ENCODE measurements at places on chromosomes 6 and 20.

GRCh38 chr6:14709900-14710299, 536.0 kb upstream of the JARID2 start:
- peaks cover 33% of the 10 kb centered on the region for H3K4me1 ChIP-seq
- DNase-seq: no peak
- H3K27me3 ChIP-seq: no peaks in the 10 kb centered on the region
- H3K36me3 ChIP-seq: no peaks in the 10 kb centered on the region
- H3K4me3 ChIP-seq: no peak overlapping the region

DNA sequence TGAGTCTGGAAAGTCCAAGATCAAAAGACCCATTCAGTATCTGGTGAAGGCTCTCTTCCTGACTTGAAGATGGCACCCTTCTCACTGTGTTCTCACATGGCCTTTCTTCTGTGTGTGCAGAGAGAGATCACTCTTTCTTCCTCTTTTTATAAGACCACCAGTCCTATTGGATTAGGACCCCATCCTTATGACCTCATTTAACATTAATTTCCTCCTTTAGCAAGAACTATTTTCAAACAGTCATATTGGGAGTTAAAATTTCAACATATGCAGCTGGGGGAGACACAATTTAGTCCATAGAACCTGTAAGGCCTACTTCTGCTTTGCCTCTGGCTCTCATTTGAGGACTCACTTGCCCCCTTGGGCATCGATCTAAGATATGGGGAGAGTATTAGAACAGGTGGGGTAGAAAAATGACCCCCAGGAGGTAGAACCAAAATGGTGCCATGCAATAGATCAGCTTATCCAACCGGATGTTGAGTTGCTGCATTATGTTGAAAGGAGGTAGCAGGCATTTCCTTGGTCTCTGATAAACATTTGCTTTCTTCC, 78.4 kb upstream of the ATXN1 start:
- no peaks in the 10 kb centered on the region for H3K36me3 ChIP-seq
- no peak for DNase-seq
- no peak overlapping the region for H3K27ac ChIP-seq
- no peak overlapping the region for H3K4me3 ChIP-seq

- no peaks in the 10 kb centered on the region for H3K36me3 ChIP-seq
- DNase-seq: no peak
- no peaks in the 10 kb centered on the region for H3K4me1 ChIP-seq
- no peaks in the 10 kb centered on the region for H3K27me3 ChIP-seq
- H3K27ac ChIP-seq: no peak overlapping the region
Observed at GRCh38 chr6:121764493-121764892, 329.0 kb downstream of the GJA1 start.

DNA sequence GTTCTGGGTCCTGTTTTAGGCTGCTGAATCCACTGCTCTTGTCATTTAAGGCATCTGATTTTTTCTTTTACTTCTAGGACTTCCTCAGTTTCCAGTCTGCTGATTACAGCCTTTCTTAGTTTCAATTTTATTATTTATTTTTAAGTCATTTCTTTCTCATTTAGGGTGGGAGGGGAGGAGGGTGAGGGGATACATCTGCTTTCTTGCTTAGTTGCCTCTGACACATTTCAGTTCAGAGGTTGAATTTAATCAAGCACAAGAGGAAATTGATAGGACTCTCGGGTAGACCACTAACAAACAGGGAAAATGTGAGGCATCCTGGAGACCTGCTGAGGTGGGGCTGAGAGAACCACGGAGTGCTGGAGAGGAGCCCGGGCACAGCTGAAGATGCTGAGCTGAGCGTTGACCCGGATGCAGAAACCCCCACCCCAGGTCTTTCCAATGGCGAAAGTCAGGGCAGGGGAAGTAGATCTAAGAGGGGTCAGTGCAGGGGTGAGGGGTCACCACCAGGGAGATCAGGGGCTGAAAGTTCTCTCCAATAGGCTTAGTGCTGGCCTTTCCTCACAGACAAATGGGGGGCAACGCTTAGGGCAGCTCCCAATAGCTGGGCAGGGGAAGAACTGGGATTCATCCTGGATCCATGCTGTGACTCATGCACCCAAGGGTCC, 7.6 kb upstream of the TREML2 start:
- no peaks in the 10 kb centered on the region for H3K27me3 ChIP-seq
- no peak for DNase-seq
- no peak overlapping the region for H3K4me3 ChIP-seq
- no peaks in the 10 kb centered on the region for H3K36me3 ChIP-seq

DNA sequence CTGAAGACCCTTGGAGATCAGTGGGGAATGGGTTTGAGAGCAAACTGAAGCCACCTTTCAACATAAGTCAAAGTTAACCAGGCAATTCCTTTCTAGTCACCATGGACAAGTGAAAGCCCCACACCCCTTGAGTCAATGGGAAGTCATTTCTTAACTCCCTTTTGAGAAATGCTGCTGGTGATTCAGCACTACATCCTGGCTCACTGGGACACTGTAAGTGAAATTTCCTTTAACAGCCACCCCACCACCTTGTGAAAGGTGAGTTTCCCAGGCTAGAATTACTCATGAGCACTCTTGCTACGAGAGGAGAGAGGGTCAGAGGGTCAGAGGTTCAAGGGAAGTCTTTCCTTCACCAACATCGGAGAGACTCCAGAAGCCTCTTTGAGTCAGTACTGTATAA, 93.3 kb upstream of the MARCKS start:
- no peak overlapping the region for H3K4me3 ChIP-seq
- no peak overlapping the region for H3K27ac ChIP-seq
- H3K4me1 ChIP-seq: no peaks in the 10 kb centered on the region
- H3K36me3 ChIP-seq: no peaks in the 10 kb centered on the region
- no peak for DNase-seq
- no peaks in the 10 kb centered on the region for H3K27me3 ChIP-seq
